Fibroblast of skin of abdomen (primary cell): ENCODE measurements at places on chromosomes 6 and 20.

DNA sequence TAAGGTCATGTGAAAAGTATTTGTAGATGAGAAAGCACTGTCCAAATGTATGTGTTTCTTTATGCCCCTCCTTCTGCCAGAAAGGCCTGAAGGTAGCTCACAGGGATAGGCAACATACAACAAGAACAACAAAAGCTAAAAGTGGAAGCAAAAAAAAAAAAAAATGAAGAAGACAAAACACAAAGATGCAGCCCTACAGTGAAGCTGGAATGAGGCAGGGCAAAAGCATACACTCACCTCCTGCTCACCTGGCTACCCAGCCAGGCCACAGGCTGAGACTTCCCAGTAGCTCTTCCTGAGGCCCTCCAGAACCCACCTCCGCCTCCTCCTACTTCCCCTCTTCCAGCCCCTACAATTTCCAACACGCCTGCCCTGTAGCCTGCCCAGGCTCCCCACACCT lies 2.4 kb downstream of the UNC5CL start:
- DNase-seq = no peak

- no peak for DNase-seq
Measured at GRCh38 chr20:38299963-38300362, 4.0 kb upstream of the BPI start.

DNA sequence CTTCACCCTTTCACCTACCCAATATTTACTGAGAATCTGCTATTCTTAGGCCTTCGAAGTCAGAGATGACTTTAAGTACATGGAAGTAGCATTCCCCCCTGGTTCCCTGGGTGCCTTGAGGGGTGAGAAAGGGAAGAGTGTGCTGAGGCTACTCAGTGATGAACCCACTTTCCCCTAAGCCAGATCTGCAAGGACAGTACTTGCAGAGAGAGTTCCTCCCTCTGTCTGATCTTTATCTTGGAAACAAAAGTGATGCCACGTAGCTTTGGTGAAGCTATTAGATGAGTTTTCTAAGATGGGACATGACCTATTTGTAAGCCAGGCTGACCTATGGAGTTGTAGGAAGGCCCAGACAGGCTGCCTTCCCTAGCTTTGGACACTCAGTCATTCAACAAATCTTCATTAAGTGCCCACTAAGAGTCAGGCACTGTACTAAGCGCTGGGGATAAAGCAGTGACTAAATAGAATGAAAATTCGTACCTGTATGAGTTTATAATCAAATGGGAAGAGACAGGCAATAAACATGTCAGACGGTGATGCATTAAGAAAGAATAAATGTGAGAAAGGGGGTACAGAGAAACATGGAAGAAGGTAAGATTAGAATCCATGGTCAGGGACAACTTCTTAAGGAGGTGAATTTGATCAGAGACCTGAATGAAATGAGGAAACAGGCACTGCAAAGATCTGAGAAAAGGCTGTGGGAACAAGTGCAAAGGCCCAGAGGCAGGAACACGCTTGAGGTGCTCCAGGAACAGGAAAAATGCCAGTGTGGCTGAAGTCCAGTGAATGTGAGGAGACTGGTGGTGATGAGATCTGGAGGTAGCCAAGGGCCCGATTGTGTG lies 42.2 kb downstream of the BCL2L1 start:
- DNase-seq = no peak

- DNase-seq = no peak
Measured at GRCh38 chr20:44523746-44524145, 1.9 kb upstream of the SERINC3 start.

DNA sequence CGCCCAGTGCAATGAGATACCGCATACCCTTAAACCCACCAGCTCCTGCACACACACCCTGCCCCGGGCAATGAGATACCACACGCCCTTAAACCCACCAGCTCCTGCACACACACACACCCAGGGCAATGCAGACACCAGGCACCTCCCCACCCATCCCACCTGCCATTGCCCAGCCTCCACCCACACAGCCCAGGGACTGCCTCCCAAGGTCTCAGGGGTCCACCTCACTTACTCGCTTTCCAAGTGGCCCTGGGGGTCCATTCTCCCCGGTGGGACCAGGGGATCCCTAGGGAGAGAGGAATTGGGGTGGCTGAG lies 24.0 kb downstream of the COL11A2 start:
- DNase-seq = no peak

DNA sequence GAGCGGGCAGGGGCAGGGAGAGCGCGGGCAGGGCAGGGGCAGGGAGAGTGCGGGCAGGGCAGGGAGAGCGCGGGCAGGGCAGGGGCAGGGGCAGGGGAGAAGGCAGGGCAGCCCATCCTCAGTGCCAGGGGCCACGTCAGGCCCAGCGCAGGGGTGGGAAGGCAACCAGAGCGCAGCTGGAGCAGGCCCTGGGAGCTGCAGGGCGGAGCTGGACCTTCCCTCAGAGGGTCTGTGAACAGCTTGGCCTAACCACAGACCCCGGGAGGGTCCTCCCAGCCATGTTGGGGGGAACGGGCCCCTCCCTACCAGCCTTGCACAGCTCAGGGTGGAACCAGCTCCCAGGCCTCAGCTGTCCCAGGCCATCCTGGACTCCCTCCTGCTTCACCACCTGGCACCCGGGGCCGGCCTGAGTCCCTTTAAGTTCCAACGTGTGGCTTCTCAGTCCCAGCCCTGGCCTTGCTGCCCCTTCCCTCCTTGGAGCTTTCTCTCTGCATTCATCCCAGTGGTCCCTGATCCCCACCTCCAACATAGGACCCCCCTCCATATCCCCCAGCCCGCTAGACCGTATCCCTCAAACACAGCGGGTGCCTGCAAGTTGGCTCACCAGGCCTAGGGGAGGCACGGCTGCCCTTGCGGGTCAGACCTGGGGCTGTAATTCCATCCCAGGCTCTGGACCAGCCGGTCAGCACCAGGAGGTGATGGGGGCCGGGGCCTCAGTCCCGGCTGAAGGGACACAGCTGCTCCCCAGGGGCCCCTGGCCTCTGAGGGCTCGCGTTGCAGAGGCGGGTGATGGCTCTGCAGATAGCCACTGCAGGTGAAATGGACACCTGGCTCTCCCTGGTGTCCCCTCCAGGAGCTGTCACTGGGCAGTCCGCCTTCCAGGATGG lies 5.6 kb upstream of the ZBTB46 start:
- DNase-seq = no peak

GRCh38 chr20:21380711-21381110 lies 16.6 kb downstream of the NKX2-4 start:
- peak; percentile 25 for DNase-seq

DNA sequence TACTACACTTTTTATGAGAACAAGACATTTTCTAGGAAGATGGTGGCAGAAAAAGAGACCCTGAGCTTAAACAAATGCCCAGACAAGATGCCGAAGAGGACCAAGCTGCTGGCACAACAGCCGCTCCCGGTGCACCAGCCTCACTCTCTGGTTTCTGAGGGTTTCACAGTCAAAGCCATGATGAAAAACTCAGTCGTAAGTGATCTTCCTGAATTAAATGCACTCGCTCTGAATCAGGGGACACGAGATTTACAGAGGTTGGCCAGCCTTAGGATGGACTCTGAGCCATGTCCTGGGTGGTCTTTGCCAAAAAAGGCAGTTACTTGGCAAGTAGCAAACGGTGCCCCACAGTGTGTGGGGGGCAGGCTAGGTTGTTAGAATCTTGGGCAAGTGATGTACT lies 423 bp downstream of the PACRG start:
- no peak for DNase-seq

DNA sequence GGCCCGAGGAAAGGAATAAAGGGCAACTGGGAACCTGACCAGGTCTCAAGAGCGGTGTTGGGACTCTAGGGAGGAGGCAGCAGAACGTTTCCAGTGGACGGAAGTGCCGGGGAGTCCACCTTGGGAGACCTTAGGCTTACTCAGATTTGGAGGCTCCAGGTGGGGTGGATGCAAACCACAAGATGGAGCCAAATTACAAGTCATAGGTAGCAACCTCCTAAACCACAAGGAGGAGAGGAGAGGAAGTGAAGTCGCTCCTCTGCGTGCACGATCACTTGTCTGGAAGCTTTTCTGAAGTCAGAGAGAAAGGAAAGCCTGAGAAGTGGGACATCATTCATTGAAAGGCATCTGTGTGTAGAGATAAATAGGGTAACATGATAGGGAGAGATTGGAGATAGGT lies 9.3 kb downstream of the HLA-DOA start:
- DNase-seq = no peak

DNA sequence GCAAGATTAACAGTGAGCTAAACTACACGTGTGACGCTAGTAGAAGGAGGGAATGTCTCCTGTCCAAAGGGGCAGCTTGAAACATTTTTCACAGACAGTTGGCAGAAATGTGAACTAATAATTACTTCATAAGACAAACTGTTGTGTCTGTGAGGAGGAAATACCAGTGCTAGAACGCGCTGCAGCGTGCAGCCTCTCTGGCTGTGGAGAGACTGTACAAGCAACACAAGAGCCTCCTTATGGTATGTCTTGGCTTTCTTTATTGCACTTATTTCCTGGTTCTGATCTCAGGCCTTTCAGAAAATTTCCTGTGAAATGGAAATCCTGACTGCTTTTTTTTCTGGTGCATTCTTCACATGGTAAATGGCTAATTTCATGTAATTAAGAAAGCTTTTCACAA lies 25.3 kb upstream of the TIAM2 start:
- peak; percentile 71 for DNase-seq

DNA sequence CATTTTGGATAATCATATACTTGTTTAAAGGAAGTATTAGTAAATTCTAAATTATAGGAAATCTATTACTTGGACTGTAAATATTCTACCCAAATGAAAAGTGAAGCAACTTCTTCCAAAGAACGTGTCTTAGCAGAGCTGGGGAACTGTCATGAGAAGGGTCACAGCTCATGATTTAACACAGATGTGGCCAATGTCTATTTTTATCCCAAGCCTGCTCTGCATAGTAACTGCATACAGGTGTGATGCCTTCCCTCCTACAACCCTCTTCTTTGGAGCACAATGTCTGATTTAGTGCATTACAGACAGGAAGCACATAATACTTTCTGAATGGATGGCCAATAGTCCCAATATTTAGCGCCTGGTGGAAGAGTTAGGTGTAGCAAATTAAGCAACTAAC lies 138.7 kb upstream of the THEMIS start:
- DNase-seq = no peak
